ENCODE measurements at places on chromosomes 3 and 15.

DNA sequence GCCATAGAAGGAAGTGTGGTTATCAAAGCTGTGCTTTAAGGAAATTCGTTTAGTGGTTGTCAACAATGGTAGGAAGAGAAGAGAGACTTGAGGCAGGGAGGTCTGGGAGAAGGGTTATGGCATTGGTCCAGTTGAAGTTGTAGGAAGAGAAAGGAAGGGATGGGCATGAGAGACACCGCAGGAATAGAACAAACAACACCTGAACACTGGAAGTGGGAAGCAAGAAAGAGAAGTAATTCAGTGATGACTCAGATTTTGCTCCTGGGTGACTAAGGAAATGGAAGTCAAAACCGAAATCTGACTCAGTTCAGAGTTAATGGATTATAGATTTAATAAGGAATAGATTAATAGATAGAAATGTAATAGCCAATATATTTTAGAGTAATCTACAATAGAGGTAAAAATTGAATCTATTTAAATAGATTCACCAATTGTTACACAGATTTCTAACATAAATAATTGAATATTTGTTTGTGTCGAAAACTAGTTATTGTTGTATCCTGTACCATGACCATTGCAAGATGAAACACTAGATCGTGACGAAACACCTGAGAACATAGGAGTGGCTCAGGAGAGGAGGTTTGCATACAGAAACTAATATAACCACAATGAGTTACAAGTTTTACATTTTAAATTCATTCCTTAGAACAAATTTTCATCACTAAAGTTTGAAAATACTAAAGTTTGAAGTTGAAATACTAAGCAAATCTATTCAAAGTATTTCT is 36.0 kb downstream of the THBS1 start:
- no peak for DNase-seq

- DNase-seq, result no peak
These were observed 36.6 kb upstream of the SEC22A start for GRCh38 chr3:123165163-123165562.

DNA sequence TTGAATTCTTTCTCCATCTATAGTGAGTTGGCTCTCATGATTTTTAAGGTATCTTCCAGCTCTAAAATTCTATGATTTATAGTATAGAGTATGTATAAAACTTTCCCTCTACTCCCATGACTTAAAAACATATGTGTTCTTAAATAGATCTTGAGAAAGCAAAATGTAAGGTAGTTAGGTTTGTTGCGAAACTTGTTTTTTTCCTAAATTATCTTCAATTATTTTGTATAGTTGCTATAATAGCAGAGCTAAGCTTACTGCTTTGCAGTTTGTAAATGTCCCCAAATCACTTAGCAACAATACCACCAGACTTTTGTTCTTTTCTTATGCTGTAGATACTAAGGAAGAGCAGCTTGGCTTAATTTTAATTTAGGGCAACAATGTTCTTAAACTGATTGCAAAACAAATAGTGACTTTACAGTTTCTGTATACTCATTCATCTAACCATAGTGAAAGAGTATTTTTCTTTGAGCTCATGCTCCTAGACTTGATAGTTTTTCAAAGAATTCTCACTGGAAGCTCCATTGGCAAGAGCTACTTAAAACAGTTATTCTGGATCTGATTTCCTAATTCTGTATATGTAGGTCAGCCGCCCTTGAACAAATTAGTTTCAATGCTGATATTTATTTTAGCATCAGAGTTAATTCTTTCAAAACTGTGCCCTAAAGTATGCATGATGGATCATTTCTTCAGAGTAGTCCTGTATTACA is 61.2 kb downstream of the LYSMD4 start:
- no peak for DNase-seq

DNA sequence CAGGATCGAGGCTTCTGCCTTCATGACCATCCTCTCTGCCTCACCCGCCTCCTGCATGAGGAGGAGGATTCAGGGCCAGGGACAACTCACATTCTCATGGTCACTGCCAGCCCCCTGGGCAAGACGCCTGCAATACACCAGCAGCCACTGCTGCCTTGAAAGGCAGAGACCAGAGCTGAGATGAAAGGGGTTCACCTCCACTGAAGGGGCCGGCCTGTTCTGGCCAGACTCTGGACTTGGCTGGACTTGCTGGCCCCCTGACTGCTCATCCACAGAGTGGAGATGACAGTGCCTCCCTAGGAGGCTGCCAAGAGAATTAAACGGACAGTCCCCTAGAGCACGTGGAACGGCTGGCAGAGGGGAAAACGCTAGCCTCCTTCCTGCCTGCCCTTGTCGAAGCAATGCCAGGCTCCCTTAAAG is 35.2 kb downstream of the MGLL start:
- DNase-seq, result no peak

- no peak for DNase-seq
These were observed 217.2 kb upstream of the UMPS start for GRCh38 chr3:124512881-124513609.

- no peak for DNase-seq
These were observed 329.9 kb upstream of the AGTR1 start for GRCh38 chr3:148367756-148368155.

DNA sequence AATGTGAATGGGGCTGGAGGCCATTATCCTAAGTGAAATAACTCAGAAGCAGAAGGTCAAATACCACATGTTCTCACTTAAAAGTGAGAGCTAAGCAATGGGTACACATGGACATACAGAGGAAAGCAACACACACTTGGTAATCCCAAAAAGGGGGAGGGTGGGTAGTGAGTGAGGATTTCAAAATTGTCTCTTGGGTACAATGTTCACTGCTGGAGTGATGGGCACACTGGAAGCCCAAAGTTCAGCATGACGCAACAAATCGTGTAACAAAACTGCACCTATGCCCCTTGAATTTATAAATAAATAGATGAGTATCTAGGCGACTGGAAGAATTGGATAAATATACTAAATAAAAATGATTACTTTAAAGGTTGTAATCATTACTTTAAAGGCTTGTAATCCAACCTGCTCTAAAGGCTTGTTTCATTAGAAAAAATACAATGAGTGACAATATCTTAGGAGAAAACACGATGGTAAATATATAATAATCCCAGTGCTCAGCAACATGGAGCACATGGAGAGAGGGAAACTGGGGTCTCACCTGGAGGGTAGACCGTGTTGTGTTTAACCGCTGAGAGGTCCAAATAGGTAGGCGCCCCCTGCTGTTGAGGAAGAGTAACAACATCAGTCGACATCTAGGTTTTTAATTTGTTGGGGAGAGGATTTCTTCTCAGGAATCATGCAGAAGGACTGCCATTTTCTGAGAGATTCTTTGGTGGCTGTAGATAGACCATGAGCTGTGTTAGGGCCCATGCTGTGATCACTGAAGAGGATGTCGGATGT is 78.5 kb upstream of the ROBO1 start:
- DNase-seq, result no peak

DNA sequence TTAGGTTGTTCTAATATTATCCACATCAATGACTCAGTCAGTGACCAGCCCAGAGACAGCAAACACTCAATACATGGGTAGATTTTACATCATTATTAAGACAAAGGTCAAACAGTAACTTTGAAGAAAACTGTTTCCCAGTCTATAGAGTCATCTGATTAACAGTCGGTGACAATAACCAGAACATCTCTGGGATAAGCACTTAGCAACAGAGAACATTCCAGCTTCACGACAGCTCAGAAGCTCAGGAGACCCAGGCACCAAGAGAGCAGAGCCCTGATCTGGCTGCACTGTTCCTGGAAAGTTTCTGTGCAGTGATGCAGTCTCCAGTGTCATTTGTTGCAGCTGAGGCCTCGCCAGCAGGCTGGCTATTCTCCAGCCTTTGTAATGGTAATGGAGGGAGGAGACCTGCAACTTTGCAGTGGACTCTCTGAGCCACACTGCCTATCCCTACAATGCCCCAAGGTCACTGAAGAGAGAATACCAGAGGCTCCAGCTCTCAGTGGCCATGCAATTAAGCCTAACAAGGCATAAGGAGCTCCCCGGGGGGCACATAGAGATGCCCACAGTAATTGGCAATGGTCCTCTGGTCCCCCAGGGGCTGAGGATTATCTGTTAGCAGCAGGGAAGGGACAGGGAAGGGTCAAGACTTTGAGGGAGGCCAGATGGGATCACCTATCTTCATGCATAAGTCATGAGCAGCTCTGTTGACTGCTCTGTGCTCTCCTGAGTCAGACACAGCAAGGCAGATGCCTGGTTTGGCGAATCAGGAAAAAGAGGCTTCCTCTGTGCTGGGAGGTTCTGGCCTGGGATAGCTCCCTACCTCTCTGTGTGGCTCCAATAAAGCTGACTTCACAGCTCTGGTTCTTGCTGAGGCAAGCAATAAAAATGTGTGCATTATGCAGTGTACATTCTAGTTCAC is 163.6 kb downstream of the CTNNB1 start:
- DNase-seq, result no peak

DNA sequence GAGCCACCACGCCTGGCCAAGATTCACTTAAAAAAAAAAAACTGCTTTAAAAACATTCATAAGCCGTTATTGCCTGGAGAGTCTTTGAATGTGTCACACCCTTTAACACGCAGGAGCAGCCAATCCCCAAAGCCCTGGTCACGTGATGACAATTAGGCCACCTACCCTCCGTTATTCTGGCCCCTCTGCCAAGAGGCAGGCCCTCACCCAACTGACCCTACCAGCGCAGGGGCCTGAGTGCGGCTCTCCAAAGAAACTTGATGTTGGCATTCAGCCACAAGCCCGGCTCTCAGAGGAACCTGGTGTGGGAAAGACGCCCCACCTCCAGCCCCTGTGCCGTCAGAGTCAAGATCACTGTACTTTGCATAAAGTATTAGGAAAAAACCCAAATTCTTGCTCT is 11.6 kb upstream of the MUC4 start:
- no peak for DNase-seq

DNA sequence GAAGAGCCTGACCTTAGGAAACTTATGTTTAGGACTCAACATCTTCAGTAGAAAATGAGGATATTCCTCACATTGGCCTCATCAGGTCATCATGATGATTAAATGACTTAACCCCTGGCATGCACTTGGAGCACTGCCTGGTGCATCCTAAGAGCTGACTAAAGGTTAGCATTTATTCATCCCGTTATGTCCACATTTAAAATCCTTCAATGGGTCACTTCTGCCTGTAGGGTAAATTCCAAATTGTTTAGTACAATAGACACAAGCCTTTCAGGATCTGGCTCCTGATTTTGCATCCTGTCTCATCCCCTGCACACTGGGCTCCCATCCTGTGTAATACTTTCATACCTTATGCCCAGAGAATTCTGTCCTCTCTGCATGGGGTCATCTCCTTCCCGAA is 195.2 kb upstream of the MCTP2 start:
- DNase-seq, result no peak

DNA sequence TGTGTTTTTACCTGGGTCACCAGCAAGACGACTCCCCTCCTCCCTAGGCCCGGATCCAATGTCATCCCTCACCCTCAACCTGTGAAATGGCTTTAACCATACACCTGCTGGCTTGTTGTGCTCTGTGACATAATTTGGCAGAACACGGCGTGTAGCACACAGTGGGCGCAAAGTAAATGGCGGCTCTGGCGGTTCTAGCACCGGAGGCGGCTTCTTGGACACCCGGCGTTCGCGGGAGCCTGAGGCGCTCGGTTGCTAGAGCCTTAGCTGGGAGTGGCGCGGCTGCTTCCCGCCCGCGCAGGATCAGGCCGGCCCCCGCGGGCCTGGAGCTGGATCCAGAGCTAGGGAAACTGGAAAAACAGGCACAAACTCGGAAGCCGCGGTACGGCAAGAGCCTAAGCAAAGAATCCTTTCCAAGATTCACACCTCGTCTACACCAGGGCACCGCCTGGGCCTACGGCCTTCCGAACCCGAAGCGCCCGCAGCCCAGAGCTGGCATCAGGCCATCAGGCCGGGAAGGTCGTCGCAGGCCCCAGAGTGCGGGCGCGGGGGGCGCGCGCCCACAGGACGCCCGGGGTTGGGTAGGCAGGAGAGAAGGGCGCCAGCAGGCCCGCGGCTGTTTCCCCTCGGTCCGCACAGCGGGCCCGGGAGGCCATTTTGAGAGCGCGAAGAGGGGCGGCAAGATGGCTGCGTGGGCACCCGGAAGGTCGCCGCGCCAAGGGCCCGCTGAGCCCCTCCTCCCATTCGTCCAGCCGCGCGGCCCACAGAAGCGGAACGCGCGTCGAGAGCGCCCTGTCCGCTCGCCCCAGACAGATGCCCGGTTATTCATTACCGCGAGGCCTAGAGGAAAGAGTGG is 43.9 kb upstream of the POLG start:
- DNase-seq, result no peak

DNA sequence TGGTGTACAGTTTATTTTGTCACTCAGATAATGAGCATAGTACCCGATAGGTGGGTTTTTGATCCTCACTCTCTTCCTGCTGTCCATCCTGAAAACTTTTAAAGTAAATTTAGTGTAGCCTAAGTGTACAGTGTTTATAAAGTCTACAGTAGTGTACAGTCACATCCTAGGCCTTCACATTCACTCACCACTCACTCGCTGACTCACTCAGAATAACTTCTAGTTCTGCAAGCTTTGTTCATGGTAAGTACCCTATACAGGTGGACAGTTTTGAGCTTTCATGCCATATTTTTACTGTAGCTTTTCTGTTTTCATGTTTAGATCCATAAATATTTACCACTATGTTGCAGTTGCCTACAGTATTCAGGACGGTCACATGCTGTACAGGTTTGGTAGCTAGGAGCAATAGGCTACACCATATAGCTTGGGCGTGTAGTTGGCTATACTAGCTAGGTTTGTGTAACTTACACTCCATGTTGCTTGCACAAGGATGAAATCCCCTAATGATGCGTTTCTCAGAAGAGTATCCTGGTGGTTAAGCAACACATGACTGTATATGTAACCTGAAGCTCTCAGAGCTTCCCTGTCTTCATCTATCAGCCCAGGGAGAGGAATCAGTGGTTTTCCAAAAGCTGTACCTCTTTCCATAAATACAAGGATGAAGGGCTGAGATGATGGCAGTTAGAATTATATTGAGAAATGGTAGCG is 87.6 kb upstream of the SLC25A26 start:
- DNase-seq, result no peak

- no peak for DNase-seq
These were observed 42.7 kb upstream of the TOP2B start for GRCh38 chr3:25707268-25707926.

GRCh38 chr15:68488966-68489365 is 57.0 kb upstream of the ITGA11 start:
- no peak for DNase-seq

DNA sequence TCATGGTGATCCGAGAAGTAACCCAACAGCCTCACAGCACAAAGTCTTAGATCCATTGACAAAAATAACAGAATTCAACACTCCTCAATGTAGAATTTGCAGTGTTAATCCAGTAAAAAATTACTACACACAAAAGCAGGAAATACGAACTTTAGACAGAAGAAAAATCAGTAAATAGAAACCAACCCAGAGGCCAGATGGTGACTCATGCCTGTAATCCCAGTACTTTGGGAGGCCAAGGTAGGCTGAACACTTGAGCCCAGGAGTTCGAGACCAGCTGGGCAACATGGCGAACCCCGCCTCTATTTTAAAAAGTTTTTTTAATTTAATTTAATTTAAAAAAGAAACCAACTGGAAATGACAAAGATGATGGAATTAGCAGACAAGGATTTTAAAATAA is 36.1 kb downstream of the SELENOT start:
- no peak for DNase-seq

GRCh38 chr3:127467391-127467790 is 123.1 kb downstream of the TPRA1 start:
- no peak for DNase-seq
